ENCODE measurements at places on chromosomes 5 and 9. TPM values are rescaled to one million over a fixed set of nuclear protein-coding genes. Genes with fewer than 3 reads are reported as not detected.

- H3K27me3 ChIP-seq, result no peaks in the 10 kb centered on the region
- H3K36me3 ChIP-seq, result no peaks in the 10 kb centered on the region
- H3K4me1 ChIP-seq, result peaks cover 8% of the 10 kb centered on the region
Measured at GRCh38 chr5:36689225-36689624, 82.8 kb downstream of the SLC1A3 start.

DNA sequence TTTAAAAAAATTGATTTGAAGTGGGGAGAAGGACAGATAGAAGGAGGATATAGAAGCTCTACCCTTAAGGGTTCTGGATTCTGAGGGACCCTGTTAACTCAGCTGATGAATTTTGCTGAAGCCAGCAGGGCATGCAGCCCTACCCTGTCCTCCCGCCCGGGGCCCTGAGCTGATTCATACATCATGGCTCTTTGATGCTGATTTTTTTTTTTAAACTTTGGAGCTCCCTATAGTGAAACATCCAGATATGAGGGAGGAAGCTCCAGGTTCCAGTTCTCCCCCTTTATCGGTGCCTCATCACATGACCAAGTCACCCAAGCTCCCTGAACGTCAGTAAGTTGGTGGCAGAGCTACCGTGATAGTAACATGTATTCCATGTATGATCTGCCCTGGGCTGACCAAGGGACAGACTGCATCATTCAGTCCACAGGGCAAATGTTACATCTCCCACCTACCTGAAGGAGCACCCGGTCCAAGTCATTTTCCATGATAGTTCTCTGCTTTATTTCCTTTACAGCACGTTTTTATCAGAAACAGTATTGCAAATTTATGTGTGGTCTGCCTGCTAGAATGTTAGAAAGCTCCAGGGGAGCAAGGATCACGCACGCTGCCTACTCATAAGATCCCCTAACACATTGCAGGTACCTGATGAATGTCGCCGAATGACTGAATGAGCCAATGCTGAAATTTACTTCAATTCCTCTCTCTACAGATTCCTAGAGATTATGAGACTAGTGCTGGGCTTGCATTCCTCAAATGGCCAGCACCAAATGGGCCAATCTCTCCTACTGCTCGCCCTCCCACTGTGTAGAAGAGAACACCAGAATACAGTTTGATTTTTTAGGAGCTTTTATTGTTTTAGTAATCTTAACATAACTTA is 25.9 kb downstream of the SPARC start:
- H3K27ac ChIP-seq, result no peak overlapping the region
- no peaks in the 10 kb centered on the region for H3K36me3 ChIP-seq
- H3K4me1 ChIP-seq, result peaks cover 12% of the 10 kb centered on the region
- no peak overlapping the region for H3K4me3 ChIP-seq
- no peak for DNase-seq

DNA sequence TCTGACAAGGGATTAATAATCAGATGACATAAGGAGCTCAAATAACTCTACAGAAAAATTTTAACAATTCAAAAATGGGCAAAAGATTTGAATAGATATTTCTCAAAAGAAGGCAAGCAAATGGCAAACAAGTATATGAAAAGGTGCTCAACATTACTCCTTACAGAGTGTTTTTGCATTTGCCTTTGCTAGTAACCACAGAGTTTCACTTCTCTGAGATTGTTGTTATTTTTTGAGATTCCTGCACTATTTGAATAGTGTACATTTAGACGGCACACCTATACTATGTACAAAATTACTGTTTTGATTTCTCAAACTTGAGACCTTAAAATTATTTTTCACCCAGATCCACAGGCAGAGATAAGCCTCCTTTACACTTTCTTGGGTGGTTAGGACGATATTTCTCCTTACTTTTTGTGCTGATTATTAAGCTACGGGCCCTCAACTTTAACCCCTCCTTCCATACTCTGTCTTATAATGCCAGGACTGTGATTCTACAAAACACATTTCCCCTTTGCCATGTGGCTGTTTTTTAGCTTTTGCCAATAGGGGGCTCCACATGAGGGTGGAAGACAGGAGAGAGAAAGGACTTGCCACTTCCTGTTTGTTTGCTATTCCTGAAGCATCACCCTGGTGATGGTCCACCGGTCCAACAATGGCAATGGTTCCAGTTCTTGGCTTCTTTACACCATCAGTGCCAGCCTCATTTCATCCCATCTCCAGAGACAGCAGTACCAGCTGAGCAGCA is 65.0 kb upstream of the DAP start:
- no peak overlapping the region for H3K27ac ChIP-seq
- DNase-seq, result no peak
- H3K27me3 ChIP-seq, result no peaks in the 10 kb centered on the region
- no peaks in the 10 kb centered on the region for H3K36me3 ChIP-seq
- H3K4me3 ChIP-seq, result no peak overlapping the region

CAVIN4 gene
- not detected for polyA plus RNA-seq

ALDOB gene
- polyA plus RNA-seq, result not detected
